ENCODE measurements at places on chromosomes 5 and 9. TPM values are rescaled to one million over a fixed set of nuclear protein-coding genes. Genes with fewer than 3 reads are reported as not detected.

Gene PRSS3
- total RNA-seq, result 1.3 TPM

Gene ZNF354B
- total RNA-seq, result 4.7 TPM

Gene CNTFR
- total RNA-seq, result not detected

Gene ANKRA2
- total RNA-seq, result 12.3 TPM

Gene KLF9
- 33.7 TPM for total RNA-seq

Gene ENTPD8
- total RNA-seq, result not detected

Gene PCDHGB6
- 1.3 TPM for total RNA-seq

Gene PTGDS
- total RNA-seq, result not detected

Gene ELAVL2
- not detected for total RNA-seq

Gene PCDH12
- total RNA-seq, result under 0.01 TPM

Gene CMYA5
- 0.30 TPM for total RNA-seq

Gene HMGCR
- 138 TPM for total RNA-seq

Gene SNCAIP
- 3.3 TPM for total RNA-seq

Gene SCGB3A2
- not detected for total RNA-seq

Gene OR1J2
- not detected for total RNA-seq

Gene CD180
- total RNA-seq, result not detected

Gene C5orf52
- not detected for total RNA-seq

Gene PCDHGA4
- total RNA-seq, result 1.0 TPM

Gene ZNF483
- 0.17 TPM for total RNA-seq

Gene ARAP3
- 9.9 TPM for total RNA-seq

Gene UGT3A1
- total RNA-seq, result not detected

Gene ADCY2
- not detected for total RNA-seq

Gene CACFD1
- total RNA-seq, result 3.5 TPM

Gene CDKN2B-AS1
- total RNA-seq, result 0.89 TPM

Gene KIF27
- total RNA-seq, result 0.67 TPM

Gene N4BP3
- total RNA-seq, result 0.34 TPM

Gene CSF1R
- total RNA-seq, result not detected

Gene TESK1
- total RNA-seq, result 11.7 TPM

Gene CHSY3
- 2.4 TPM for total RNA-seq

Gene CTSV
- 0.89 TPM for total RNA-seq

Gene CD74
- 1.6 TPM for total RNA-seq

Gene WWC1
- 3.1 TPM for total RNA-seq

Gene NPR3
- total RNA-seq, result 19.9 TPM

Gene IPPK
- total RNA-seq, result 6.2 TPM

Gene OLFM1
- 0.17 TPM for total RNA-seq

Gene LRRC26
- not detected for total RNA-seq

Gene LURAP1L
- 14.6 TPM for total RNA-seq

Gene SPINK6
- not detected for total RNA-seq

Gene NUDT12
- total RNA-seq, result 11.3 TPM

Gene PDLIM4
- 59.6 TPM for total RNA-seq

Gene ARL14EPL
- not detected for total RNA-seq
